ENCODE measurements at places on chromosomes 12 and 14. TPM values are rescaled to one million over a fixed set of nuclear protein-coding genes. Genes with fewer than 3 reads are reported as not detected.

SLC25A3 gene
- 310 TPM for total RNA-seq

SLC4A8 gene
- 84.6 TPM for total RNA-seq

SPIC gene
- not detected for total RNA-seq

TMEM52B gene
- 0.59 TPM for total RNA-seq

PTPRO gene
- total RNA-seq = 23.0 TPM

GRCh38 chr14:53620317-53620716, 336.3 kb downstream of the BMP4 start:
- DNase-seq = no peak

- no peak for DNase-seq
These were observed 28.0 kb upstream of the ADIPOR2 start for GRCh38 chr12:1662761-1663439.

- no peak for DNase-seq
These were observed 263.1 kb downstream of the LRIG3 start for GRCh38 chr12:58657190-58657589.

- no peak for DNase-seq
These were observed 12.6 kb downstream of the RASSF8 start for GRCh38 chr12:25970916-25971653.

DNA sequence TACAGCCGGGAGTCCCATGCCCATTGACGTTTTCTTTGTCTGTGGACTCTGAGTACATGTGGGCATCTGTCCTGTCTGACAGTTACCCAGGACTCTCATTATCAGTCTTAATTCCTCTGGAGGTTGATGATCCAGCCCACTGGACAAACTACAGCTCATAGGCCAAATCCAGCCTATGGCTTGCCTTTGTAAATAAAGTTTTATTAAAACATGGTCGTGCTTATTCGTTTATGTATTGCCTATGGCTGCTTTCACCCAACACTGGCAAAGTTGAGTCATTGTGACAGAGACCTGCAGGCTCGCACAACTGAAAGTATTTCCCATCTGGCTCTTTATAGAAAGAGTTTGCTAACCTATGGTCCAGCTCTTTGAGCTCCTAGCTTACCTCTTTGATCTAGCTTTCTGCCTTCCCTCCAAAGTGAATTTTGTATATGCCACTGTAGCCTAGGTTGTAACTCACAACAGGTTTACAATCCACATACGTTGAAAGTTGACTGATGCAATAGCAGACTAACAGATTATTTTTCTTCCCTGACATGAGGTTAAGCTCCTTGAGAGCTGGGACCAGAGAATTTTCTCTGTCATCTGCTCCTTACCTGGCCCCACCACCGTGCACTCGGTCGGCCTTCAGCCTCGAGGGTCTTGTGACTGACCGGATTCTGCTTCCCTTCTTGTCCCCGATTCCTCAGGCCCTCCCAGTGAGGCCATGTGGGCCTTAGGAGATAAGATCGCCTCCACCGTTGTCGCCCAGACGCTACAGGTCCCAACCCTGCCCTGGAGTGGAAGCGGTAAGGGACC, 57.3 kb downstream of the ACACB start:
- DNase-seq = no peak

DNA sequence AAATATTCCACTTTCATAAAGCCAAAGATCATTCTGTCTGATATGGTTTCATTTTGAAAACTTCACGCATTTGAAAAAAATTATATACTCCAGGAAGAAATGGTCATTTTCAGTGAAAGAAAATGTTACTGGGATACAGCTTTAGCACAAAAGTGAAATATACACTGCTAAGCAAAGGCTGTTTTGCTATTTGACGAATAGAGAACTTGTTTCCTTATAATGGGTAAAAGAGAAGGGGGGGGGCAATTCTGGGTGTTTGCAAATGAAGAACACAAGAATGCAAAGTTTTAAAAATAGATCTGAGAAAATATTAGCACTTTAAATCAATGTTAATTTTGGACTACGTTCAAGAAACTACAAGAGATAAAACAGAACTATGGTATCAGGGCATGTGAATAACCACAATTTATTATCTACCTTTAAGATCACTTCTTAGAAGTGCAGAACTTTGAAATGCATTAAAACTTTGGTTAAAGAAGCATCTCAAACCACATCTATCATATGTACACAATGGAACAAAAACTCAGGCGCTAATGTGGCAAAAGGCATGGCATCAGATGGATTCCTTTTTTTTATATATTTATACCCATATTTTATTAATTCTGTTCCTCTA, 51.1 kb downstream of the EFCAB11 start:
- no peak for DNase-seq

DNA sequence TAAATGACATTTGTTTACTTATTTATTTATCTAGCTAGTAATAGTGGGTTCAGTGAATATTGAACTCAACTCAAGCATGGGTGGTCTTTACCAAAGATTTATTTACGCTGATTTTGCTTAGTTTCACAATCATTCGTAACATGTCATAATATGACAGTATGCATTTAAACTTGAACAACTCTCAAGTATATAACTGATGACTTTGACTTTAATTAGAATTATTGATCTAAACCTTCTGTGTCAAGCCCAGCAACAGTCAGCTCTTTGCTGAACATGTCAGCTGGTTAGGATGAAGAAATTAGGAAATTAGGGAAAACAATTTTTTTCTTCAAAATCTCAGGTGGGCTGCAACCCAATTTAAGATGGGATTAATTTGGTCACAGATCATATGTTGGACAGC, 210.5 kb upstream of the G2E3 start:
- DNase-seq = no peak

DNA sequence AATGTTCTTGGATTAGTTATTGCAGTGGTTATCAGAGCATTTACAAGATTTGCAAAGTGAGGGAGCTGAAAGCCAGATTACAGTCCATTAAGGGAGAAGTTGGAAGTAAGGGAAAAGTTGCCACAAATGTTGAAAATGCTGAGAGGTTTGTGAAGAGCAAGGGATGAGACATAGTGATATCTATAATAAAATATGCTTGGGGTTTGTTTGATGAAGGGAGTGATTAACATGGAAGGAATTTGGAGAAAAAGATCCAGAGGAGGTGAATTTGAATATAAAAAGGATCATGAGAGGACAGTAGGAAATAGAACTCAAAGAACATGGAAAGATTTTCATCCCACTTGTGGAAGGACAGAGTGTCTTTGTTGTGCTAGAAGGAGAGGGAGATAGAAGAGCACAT, 19.3 kb upstream of the CCER1 start:
- no peak for DNase-seq

DNA sequence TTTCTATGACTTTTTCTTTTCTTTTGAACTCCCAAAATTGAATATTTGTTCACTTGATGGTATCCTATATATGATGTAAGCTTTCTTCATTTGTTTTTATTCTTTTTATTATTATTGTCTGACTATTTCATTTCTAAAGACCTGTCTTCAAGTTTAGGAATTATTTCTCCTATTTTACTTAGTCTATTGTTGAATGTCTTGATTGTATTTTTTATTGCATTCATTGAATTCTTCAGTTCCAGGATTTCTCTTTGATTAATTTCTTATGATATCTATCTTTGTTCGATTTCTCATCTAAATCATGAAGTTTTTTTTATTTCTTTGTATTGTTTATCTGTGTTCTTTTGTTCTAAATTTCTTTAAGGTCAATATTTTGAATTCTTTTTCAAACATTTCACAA, 238.8 kb downstream of the TTC6 start:
- no peak for DNase-seq

DNA sequence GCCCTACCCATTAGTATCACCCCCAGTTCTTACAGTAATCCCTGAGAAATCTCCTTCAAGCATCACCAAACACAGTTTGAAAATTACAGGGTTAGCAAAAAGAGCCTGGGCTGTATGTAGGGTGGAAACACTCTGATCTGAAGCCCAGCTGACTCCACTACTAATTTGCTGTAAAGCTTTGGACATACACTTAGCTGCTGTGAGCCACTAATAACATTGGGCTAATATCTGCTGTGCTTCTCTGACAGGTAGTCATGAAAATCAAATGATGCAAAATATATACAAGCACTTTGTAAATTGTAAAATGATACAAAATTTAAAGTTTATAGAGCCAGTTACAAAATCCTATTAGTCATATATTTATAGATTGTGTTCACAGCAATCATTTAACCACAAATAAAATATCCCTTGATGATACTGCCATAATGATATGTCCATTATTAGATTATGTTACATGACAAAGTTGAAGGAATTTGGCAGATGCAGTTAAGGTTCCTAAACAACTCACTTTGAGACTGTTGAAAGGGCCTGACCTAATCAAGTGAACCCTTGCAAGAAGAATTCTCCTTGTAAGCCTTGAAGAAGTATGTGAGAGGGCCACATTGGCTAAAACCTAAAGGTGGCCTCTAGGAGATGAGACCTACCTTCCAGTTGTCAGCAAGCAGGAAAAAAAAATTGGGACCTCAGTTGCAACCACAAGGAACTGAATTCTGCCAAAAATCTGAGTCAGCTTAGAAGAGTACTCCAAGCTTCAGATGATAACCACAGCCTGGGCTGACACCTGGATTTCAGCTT, 19.0 kb downstream of the TWF1 start:
- no peak for DNase-seq

GRCh38 chr12:32876004-32876403, 20.6 kb downstream of the PKP2 start:
- no peak for DNase-seq

GRCh38 chr12:76252031-76252430, 96.2 kb downstream of the BBS10 start:
- no peak for DNase-seq

GRCh38 chr12:7994731-7995205, 37.7 kb upstream of the FOXJ2 start:
- no peak for DNase-seq

GRCh38 chr12:26231921-26232320, 36.5 kb downstream of the SSPN start:
- no peak for DNase-seq

DNA sequence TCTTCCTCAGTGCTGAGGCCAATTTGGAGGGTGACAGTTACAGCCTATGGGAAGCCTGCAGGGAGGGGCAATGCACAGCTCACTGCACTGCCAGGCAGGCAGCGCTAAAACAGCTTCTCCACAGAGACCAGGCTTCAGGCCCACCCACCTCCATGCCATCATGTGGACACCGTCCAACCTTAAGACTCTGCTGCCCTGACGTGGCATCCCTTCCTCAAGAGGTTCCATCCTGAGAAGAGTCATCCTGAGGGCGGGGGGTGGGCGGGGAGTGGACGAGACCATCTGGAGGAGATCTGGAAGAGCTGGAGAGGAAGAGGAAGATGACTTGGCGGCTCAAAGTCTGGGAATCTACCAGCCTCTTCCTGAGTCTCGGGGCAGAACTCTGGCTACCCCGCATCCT, 8.4 kb upstream of the ACVRL1 start:
- DNase-seq = no peak

- DNase-seq = no peak
These were observed 7.9 kb downstream of the EMP1 start for GRCh38 chr12:13204428-13204827.

DNA sequence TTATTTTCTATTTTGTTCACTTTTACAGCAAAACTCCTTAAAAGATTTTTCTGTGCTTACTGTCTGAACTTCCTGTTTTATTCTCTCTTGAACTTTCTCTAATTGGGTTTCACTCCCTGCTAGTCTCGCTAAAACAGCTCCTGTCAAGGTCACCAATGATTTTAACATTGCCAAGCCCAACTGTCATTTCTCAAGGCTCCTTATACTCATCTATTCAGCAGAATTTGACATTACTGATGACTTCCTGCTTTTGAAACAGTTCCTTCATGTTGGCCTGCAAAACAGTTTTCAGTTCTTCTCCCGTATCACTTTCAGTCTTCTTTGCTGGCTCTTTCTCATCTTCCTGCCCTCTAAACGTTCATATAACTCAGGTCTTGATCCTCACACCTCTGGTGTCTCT, 268.5 kb upstream of the USP15 start:
- DNase-seq = no peak

GRCh38 chr12:99611599-99611998, 36.0 kb upstream of the GARIN6 start:
- DNase-seq = no peak

Measured in dorsolateral prefrontal cortex (tissue), 122 donors.